AG04450 (cell line): ENCODE measurements at places on chromosomes 4 and X.
A peak's percentile ranks its signal among the peaks of the same experiment; 100 is the strongest.

- no peak for DNase-seq
Observed at GRCh38 chr4:99593781-99594641, 19.4 kb downstream of the MTTP start.

DNA sequence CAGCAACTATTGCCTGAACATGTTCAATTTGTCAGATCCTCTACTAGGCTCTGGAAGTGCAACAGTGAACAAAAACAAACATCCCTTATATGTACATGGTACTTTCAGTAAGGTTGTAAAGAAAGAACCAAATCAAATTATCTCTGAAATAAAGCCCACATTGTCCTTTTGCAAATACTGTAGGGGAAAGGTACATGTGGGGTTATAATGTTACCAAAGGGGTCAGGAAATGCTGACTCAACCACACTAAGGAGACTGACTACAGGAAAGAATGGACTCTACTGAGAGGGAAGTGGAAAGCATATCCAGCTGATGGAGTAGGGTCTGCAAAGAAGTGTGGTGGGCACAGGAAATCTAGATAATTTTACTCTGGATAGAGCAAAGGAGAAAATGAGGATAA lies 61.5 kb downstream of the PCDH18 start:
- no peak for DNase-seq

DNA sequence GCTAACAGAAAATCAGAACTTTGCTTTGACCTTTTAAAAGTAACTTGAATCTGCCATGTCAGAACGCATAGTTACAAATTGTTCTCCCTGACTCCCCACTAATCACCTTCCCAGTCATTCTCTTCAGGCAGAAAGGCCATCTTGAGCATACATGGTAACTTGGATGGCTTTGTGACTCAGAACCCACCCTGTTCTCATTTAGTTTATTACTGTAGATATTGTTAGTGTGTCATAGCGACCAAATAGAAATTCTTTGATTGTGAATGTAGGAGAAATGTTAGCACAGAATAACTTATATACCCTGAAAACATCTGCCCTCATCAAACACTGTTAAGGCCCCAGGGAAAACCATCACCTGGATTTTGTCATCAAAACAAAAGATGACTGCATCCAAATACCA lies 382.0 kb downstream of the MAGEB5 start:
- DNase-seq = no peak

- DNase-seq = no peak
Observed at GRCh38 chrX:152733261-152733975, at the start of the genes CSAG1 and MAGEA12. TSS of gene CSAG1 (minus strand) at chrX:152733721. CDS start at chrX:152732460, 1,261 bp downstream. TSS of gene MAGEA12 (plus strand) at chrX:152733757. CDS start at chrX:152736162, 2,405 bp downstream.

DNA sequence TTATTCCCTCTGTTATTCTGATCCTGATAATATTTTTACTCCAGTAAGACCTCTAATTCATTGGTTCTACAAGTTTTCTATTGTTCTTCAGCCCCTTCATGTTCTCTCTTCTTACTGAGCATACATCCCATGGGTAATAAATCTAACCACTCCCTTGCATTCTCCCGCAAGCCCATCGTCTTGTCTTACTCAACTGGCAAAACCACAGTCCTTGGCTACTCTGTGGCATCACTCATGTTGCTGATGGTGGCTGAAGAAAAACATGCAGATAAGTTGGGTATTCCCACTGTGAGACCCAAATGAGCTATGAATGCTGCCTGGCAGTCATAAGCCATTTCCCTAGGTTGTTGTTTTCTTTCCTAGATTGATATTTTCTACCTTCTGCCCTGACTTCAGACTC lies 402.2 kb upstream of the AADAT start:
- DNase-seq = no peak

- DNase-seq = no peak
Observed at GRCh38 chr4:70002507-70002906, 6.7 kb downstream of the STATH start.

DNA sequence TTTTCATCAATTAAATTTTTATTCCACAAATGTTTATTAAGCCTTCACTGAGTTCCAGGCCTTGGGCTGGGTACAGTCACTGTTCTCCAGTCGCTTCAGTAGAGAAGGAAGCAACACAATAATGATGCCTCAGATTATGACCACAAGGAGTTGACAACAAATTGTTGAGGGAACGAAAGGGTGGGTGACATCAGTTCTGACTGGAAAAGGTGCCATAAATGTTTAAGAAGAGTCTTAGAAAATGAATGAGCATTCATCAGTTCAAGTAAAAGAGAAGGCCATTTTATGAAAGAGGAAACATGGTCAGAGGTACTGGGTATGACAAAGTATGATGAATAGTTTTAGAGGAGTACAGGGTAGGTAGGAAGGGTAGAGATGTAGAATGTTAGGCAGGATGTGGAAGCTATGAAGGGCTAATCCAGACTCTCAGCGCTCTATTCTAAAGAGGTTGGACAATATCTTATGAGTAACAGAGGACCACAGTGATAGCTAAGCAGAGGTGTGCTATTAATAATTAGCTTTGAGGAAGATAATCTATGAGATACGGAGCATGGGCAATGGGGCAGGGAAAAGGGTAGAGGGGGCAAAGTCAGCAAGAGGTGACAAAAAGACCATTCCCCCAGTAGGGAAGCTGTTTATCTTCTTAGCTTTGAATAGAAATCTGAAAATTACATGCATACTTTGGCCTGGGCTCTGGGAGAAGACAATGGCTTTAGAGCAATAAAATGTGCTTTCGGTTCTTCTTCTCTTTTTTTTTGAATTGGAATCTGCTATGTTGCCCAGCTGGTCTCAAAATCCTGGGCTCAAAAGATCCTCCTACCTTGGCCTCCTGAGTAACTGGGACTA lies 20.4 kb downstream of the AFP start:
- no peak for DNase-seq

GRCh38 chrX:147522981-147523380 lies 388.7 kb upstream of the FMR1 start:
- no peak for DNase-seq

- DNase-seq = no peak
Observed at GRCh38 chr4:119493886-119494285, 134.7 kb downstream of the PDE5A start.

- no peak for DNase-seq
Observed at GRCh38 chr4:138056541-138056940, 185.6 kb downstream of the SLC7A11 start.

- no peak for DNase-seq
Observed at GRCh38 chr4:23584024-23584423, 305.8 kb downstream of the PPARGC1A start.

- DNase-seq = no peak
Observed at GRCh38 chr4:159607809-159608208, 504.9 kb downstream of the RAPGEF2 start.

DNA sequence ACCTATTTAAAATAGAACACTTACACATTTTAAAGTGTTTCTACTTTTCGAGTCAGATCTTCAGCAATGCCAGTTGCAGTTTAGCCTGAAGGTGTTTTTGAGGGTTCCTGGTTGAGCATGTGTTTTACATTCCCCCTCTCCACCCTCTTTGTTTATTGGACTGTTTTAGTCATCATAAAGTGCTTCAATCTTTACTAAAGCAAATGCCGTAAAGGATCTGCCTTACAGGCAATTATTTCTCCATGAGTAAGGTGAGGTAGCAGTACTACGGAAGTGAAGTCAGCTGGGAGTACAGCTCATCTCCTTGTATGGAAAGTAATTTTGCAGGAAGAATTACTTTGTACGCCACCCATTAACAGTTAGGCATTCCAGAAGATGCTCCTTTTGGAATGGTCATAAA lies 36.9 kb downstream of the PDLIM5 start:
- DNase-seq = peak; percentile 45

DNA sequence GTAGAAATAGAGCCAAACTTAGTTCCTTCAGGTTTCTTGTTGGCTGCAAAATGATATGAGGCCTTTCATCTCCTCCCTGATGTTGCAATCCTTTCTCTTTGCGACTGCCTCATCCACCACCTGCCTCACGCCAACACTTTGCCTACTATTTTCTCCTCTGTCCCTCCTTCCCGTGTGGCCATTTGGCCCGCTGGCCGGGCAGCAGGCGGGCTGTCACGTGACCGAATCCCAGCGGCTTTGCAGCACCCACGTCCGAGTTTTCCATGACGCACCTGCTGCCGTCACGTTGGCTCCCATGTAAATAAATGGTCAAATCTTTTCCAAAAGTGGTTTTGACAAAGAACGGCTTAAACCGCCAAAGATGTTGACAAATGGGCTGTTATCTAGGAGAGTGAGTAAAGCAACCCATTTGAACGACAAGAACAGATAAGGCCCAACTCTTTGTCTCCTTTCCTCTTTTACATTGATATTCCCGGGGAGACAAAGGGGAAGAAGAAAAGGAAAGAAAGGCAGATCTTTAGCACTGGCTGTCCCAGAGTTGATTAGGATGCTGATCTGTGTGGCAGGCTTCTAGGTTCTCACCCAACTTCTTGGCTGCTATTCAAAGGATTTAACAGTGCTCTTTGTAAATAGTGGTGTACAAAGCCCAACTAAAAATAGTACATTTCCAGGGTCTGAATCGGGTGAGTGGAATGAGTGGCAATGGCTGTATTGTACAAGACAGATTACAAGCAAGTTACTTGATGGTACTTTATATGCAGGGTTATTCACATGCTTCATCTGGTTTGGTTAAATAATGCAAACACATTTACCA lies 174.2 kb upstream of the JADE1 start:
- DNase-seq = peak; percentile 43

- no peak for DNase-seq
Observed at GRCh38 chrX:57137501-57137900, 304 bp upstream of the SPIN2A start.

- no peak for DNase-seq
Observed at GRCh38 chr4:8649631-8650361, 57.2 kb downstream of the CPZ start.

DNA sequence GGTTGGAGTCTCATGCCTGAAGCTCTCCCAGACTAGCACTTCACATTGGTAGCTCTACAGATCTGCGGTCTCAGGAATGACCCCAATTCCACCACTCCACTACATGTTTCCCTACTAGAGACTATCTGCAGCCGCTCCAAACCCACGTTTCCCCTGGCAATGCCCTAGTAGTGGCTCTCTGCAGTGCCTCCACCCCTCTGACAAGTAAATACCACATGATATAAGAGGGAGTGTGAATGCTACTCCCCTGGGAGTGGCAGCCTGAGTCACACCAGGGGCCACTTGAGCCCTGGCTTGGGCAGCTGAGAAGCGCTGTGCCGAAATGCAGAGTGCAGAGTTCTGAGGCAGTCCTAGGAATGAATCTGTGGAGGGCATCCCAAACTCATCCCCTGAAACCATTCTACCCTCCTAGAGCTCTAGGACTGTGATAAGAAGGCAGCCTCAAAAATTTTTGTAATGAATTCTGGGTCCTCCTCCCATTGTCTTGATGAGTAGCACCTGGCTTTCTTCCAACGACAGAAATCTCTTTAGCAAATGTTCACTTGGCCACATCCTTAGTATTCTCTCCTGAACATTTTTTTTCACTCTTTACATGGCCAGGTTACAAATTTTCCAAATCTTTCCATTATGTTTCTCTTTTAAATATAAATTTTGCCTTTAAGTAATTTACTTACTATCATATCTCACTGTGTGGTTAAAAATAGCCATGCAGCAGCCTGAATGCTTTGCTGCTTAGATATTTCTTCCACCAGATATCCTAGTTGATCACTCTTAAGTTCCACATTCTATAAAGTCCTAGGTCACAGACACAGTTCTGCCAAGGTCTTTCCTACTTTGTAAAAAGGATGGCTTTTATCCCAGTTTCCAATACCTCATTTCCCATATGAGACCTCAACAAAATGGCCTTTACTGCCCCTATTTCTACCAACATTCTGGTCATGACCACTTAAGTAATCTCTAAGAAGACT lies 160.2 kb upstream of the CPEB2 start:
- DNase-seq = no peak

DNA sequence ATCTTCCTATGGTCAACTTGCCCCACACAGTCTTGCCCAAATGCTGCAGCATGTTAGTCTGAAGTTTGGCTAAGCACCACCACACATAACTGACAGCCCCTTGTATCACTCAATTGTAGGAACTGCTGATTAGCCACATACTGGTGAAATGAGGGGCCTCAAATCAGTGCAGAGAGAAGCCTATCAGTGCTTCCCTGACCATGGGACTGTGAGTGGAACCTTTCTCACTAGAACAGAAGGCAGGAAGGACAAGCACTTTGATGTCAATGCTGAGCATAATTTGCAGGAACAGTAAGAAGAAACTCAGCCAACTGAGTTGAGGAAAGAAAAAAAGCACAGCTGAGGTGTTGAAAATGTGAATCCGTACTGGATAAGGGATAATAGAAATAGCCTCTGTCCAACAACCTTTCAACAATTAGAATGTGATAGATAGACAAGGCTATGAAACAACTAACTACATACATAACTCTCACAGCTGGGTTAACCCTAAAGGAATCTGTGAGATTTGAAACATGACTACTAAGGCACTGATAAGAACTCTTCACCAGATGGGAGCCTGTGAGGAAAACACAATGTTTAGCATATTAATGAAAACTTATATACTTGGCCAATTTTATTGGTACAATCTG lies 136.6 kb upstream of the SH3RF1 start:
- DNase-seq = no peak

GRCh38 chrX:134642386-134642785 lies 15.9 kb downstream of the PLAC1 start:
- DNase-seq = no peak

DNA sequence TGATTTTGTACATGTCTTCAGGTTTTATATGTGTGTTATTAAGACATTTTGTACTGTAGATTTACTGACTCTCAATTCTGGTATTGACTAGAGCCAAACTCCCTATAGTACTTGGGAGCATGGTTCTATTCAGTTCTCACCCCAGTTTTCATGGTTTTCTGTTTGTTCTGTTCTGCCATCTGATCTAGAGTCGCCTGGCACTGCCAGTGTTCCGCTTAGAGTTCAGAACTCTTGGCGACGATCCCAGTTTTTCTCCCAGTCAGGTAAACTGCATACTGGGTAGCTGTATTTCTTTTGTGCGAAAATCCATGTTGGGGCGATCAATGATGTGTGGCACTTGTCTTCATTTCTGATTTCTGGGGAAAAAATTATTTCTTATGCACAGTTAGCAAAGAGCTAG lies 78.0 kb downstream of the PHOX2B start:
- no peak for DNase-seq

GRCh38 chrX:7891928-7892327 lies 35.3 kb downstream of the PNPLA4 start:
- DNase-seq = no peak

DNA sequence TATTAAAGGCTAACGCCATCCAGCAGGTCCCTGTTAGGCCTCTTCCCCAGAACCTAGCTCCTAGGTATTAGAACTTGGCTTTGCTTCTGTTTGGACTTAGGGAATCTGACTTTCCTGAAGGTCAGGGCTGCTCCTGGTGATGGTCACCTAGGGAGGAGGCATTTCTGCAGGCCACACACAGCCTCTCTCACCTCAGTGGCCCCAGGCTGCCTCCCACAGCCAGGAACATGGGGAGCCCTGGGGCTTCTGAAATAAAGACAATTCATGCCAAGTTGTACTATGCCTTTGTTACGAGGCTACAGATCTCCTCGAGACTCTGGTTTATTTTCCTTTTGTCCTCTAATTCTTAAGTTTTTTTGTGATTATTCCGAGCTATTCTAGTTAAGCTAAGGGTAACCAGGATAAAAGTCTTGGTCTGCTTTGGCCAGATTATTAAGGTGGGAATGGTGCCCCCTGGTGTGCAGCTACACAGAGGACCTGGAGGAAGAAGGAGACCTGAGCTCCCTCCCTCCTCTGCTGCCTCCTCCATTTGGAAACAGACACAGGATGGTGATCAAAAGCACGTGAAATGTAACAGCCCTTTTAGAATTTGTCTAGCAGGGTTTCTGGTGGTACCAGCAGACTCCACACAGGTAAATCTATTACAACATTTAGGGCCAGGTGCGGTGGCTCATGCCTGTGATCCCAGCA lies 131.0 kb downstream of the DCLK2 start:
- peak; percentile 44 for DNase-seq

GRCh38 chr4:184534511-184535391 lies 60.4 kb upstream of the IRF2 start:
- no peak for DNase-seq
